Ammon's horn (tissue), 1 donor: ENCODE measurements at places on chromosomes 3 and 15.

- DNase-seq: no peak
Measured at GRCh38 chr3:24199300-24199699, 254.2 kb downstream of the NR1D2 start.

DNA sequence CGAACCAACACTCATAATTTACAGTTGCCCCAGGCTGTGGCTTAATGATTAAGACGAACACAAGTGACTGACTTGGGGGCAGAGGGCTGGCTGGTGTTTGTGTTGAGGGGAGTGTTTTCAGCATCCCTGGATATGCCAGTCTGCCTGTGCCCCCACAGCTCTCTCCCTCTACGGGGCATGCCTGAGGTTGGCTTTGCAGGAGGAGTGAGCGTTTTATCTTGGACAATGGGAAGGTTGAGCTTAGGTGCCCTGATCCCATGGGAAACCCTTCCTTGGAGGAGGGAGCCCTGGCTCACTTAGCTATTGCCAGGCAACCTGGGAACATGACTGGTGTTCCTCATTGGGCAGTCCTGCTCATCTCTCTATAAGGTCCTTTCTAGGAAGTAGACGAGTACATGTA, 17.6 kb downstream of the FAM107A start:
- DNase-seq: no peak

DNA sequence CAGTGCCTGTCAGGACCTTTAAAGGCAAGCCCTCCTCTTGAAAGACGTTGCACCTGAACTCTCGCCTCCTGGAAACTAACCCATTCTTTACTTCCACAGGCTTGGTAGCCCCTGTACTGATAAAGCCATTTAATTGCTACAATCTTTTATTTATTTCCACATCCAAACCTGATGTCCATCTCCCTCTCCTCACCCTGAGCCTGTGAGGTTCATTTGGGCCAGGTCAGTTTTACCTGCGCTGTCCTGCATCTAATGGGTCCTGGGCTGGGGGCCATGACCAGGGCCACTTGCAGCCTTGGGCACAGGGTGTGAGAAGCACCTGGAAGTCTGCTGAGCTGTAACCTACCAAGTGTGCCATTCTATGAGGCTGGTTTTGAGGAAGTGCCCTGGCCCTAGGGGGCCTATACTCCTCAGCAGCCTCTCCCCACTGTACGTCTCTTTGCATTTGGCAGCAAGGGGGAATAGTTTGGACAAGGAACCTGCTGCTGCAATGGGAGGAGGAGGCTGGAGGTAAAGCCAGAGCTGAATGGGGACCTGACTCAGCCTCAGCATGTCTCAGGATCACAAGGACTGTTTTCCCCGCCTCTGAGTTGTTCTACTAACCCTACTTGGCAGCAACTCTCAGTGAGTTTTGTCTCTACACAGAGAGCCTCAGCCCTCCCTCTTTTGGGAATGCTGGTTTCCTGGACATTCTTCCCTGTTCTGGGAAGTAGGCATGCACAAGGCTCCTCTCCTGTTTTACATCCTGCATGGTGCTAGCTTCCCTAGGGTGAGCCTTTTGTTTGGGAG, 53.8 kb downstream of the WDR76 start:
- DNase-seq: peak; percentile 21

- no peak for DNase-seq
Measured at GRCh38 chr3:30648670-30649357, 42.4 kb downstream of the TGFBR2 start.

DNA sequence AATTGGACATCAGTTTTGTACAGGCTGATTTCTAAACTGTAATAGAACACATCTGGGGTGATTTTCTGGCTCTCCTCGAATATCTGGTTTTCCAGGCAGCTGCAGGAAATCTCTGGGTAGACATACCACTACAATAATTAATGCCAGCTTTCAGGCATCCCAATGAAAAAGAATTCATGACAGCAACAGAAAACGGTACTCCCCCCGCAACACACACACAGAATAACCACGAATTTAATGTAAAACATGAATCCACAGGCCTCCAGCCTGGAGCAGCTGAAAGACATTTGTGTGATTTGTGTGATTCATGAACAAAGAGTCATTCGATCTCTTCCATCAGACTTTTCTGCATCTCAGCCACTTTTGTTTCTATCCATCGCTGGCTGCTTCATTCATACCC, 262.2 kb downstream of the MAGI1 start:
- no peak for DNase-seq

DNA sequence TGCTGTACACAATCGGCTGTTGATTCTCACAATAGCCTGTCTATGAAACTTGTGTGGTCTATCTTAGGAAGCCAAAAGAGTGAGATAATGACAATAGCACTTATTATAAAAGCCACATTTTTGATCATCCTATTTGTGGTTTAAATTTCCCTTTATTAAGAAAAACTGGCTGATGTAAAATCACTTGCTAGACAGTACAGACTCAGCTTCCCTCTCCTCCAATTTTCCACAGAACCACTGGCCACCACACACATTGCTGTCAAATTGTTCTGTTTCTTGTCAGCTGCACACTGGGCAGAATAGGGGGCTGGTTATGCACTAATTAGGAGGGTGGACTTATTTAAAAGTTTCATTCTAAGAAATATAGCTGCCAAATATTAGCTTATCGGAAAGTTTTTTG, 425.9 kb downstream of the EPHA3 start:
- DNase-seq: no peak
